ENCODE measurements at places on chromosomes 4 and X. TPM values are rescaled to one million over a fixed set of nuclear protein-coding genes. Genes with fewer than 3 reads are reported as not detected.

DNA sequence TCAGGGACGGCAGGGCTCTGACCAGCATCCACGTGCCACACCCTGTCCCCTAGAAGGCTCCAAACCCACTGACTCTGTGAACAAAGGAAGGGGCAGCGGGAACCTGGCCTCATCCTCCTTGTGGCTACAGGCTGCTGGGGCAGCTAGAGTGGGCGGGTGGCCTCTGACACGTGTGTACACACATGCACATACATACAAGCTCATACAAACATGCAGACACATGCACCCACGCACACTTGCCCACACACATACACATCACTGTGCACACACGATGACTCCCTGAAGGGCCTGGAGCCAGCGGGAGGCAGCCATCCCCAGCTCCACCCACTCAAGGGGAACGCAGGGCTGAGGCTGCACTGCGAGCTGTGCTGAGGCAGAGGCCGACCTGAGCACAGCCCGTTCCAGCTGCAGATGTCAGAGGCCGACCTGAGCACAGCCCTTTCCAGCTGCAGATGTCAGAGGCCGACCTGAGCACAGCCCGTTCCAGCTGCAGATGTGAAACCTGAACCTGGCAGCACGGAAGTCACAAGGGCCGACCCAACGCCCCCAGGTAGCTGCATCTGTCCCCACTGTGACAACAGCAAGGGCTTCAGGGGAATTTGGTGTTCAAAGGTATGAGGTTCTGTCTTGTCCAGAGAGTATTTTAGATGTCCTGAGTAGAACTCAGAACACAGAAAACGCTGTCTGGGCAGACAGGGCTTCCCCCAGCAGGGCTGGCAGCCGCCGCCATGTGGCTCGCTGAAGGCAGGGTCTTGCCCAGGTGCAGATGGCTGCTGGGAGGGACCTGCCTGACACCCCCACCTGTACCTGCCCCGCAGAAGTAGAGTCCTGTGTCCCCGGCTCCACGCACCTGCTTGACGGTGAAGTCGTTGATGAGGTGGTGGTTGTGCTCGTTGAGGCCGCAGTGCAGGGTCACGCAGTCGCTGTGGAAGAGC lies 33.5 kb downstream of the CTBP1 start:
- DNase-seq: no peak

DNA sequence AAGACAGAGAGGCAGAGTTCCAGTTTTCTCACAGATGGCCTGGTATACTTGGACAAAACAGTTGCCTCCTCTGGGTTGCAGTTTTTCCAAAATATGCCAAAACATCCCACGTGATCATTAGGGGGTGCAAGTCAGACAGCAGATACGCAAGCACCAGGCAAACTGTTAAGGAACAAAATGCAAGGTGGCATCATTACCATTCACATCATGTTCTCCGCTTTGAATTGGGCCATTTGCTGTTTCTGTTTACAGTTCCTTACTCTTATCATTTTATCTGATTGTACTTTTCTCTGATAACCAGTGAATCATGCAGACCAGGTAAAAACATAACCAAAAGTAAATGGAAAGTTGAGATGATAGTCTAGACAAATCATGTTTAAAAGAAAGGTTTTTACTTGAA lies 16.4 kb upstream of the HMGB3 start:
- no peak for DNase-seq

DNA sequence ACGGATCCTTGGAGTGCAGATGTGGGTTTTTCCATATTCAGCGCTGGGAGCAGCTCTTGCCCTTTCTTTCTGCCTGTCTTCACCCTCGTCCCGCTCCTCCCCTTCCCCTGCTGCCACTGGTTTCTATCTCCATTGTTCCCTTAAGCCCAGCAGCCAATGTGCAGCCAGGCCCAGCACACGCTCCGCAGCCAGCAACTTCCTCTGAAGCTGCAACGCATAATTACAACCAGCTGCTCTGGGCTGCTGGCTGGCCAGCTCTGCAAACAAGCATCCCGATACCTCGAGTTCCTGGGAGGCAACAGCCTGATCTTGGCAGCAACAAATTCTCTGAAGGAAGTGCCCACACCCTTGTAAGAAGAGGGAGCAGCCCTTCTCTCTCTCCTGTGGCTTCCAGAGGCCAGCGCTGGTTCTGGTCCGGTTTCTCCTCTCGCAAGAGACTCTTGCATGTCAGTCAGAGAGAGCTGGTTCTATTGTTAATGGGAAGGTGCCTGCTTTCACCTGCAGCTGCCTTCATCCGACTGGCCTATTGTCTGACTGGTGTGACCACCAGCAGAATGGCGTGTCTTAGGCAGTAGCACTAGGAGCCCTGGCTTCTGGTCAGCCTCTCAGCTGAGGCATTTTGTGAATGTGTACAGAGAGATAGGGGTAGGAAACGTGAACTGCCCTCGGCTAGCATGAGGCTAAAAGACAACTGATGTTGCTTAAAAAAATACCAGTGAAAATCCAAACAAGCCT lies 83.8 kb upstream of the MAML3 start:
- DNase-seq: no peak

AMMECR1 gene
- total RNA-seq: 16.6 TPM

USP26 gene
- total RNA-seq: not detected
